Motor neuron (in vitro differentiated cells): ENCODE measurements at places on chromosomes 1 and 21.

DNA sequence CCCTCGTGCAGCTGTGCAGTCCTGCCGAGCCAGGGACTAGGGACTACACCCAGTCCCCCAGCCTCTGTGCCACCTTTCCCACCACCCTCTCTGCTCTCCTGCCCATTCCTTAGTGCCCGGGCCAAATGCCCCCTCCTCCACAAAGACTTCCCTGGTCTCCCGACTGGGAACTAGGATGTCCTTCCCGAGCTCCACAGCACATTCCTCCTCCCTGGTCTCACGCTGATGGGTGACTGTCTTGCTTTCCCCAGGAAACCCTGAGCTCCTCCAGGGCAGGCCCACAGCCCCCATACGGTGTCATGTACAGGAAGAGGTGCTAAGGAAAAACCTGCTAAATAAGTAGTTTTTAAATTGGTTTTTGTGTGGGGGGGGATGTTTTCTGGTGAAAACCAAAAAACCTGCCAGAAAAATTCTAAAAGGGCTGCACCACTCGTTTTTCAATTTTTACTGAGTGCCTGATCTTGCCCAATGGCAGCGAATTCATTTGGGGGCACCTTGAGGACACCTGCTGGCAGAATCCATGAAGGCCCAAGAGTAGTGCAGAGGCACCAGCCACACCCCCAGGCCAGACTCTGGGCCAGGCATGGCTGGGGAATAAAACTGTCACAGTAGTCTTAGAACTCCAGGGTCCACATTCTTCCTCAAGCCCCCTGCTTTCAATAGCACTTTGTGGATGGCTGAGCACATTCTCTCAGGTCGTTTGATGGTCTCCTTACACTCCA is 50.4 kb downstream of the GLIS1 start:
- no peak for ATAC-seq

DNA sequence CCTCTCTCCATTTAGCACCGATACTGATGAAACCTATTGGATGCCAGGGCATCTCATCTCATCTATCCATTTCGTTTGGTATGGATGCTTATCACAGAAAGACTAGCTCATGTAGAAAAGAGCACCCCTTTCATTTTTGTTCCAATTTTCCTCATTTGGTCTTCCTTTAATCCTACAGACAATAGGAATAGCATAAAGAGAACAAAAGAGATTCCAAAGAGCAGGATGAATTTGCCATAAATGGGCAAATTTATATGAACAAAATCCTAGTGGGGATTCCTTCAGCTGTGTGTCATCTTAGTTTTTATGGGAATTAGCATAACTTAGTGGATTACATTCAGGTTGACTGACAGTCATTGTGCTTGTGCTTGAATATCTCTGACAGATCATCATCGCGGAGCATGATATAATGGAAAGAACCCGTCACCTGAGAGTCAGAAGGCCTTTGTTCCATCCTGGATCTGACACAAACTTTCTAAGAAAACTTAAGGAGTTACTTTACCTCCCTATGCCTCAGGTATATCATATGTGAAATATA is 777.5 kb upstream of the ADGRL2 start:
- no peak for ATAC-seq

DNA sequence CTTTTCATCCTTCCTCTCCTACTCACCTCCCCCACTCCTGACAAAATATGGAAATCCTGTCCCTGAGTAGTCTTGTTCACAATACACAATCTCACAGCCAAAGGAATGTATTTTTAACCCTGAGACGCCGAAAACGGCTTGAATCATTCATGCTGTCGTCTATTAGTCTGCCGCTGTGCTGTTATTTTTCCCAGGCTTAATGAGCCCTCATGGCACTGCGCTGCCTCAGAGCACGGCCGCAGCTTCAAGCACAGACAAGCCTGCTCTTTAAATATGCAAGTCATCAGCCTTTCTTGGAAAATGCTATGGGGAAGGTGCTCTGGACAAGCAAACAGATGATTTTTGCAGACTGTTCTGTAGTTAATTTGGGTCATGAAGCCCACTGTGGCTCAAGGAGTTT is 302.7 kb downstream of the DISC1 start:
- peak; percentile 86 for ATAC-seq

- peak; percentile 69 for ATAC-seq
Observed at GRCh38 chr1:157878059-157878458, 36.5 kb upstream of the CD5L start.

DNA sequence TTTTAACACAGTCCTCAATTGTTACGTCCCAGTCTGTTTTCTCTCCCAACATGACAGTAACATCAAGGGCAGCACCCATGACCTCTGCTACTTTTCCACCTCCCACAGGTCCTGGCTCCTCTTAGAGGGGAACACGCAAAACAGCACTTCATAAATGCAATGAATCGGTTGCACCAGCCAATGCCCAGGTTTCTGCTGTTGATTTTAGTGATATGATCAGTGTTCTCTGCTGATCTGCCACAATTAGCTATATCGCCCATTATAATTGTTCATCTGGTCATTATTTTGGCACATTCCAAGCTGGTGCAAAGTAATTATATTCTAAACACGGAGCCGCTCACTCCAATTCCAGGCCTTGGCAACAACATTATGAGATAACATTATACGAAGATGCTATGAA is 184.5 kb downstream of the KCNH1 start:
- ATAC-seq = no peak

DNA sequence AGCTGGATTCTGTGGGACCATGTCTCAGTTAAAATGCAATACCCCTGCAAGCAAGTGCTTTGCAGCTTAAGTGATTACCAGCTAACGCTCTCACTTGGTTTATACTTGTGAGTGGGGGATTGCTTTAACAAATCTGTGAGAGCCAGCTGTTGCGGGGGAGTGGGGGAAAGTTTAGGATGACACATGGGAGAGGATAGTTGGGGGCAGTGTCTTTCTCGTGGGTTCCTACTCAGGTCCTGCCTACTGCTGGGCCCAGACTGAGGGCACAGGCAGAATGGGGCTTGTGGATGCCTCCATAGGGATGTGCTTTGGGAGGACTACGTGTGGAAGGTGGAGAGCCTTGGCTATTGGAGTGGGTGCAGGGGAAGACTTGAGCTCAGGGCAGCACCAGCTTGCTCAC is 60.1 kb downstream of the ELK4 start:
- ATAC-seq = no peak

DNA sequence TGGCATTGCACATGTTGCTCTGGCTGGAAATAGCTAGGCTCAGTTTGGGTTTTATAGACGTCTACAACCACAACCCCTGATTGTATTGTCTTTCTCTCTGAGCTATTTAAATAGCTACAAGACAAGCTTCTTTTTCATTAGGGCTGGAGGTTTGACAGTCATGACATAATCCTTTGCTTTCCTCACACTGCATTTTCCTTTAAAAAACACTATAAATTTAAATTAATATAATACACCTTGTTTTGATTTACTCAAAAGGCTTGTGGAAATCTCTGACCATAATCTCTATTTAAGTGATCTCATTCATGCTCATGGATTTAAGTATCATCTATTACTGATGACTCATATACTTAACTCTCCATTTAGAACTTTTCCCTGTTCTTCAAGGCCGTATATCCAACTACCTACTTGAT is 50.4 kb upstream of the PTGFR start:
- ATAC-seq = no peak
